ENCODE measurements at places on chromosomes 16 and 17. TPM values are rescaled to one million over a fixed set of nuclear protein-coding genes. Genes with fewer than 3 reads are reported as not detected.

Gene PLXDC1
- total RNA-seq, result 2.0 TPM

Gene KIFC3
- total RNA-seq, result 13.8 TPM

Gene TAC4
- 0.75 TPM for total RNA-seq

GRCh38 chr16:67917852-67918236, 13.8 kb downstream of the CTRL start:
- no peak for DNase-seq

DNA sequence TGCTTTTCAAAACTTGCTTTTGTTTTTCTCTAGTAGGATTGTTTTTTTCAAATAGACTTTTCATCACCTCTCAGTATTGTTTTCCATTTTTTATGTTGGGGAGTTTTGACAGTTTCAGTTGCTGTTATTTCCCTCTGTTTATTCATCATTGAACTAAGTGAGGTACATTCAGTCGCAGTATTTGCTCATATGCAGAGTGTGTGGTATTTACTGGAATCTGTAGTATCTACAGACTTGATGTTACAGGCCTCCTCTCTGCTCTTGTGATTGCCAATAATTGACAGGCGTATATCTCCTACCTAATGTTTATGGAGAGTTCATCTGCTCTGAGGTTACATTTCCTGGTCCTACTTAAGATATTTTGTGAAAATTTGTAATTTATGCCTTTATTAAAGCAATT, 49.6 kb downstream of the COX10 start:
- no peak for DNase-seq
